Stimulated activated naive CD4-positive, alpha-beta T cell treated with Interleukin-2 at 50 U/mL for 16 hours (primary cell): ENCODE measurements at places on chromosomes 6 and 20.

DNA sequence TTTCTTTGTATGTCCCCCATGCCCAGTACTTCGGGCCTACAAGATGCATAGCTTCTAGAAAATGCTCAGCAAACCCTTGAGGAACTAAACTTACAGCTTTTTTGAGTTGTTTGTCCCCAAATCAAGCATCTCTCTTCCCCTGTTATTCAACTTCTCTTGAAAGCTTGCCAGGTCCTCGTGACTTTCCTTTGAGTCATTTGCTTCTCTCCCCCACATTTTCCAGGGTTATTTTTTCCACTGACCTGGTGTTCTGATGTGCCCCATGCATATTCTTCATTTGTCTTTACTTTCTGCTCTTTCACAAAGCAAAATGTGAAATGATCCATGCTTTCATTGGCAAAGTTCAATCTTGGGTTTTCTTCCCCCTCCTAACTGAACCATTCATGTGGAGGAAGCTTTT lies 204.8 kb downstream of the TFAP2A start:
- DNase-seq, result no peak

- DNase-seq, result no peak
These were observed 56.2 kb upstream of the UFL1 start for GRCh38 chr6:96465321-96465903.

DNA sequence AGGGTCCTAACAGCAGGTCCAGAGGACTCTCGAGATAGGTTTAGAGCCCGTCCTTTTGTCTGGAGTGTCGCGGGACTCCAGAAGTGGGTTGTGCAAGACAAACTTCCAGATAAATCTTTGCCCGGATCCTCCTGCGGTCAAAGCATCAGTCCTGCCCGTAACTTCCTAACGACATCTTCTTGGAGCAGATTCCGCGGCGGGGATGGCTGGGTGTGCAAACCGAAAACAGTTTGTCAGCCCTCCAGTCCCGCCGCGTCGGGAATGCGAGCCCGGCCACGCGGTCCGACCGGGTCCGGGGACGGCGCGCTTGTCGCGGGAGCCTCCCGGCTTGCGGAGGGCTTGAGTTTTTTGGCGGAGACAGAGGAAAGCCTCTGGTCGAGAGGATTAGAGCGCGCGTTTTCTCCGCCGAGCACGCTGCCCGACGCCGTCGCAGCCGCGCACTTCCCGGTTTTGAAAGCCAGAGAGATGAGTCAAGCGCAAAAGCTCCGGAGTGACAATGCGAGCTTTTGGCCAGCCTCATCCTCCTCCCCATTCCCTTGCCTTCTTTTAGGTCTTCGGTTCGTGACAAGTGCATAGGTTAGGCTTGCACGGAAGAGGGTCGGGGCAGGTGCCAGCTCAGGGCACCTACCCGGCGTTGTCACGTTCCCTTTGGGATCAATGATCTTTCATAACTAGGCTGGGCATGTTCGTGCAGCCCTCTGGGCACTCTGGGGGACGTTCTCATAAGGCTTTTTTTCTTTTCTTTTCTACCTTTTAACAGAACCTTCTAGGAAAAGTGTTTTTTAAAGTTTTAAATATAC lies 91.3 kb upstream of the PRDM1 start:
- DNase-seq, result peak; percentile 50

- DNase-seq, result no peak
These were observed 20.4 kb upstream of the ANKEF1 start for GRCh38 chr20:10014431-10014830.

DNA sequence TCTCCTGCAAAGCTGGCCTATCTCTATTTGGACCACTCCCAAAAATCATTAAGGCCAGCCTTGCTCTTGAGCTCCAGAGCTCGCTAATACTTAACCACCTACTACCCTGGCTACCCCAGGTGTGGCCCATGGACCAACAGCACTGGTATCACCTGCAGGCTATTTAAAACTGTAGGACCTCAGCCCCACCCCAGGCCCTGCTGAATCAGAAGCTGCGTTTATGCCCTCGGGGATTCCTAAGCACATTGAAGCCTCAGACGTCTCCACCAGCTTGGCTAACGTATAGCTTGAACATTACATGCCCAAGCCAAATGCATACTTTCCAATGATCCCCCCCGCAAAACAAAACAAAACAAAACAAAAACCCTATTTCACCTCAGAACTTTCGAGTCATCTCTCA lies 19.7 kb upstream of the SPAG4 start:
- DNase-seq, result no peak

GRCh38 chr6:32151863-32152768 lies at the start of gene PRRT1:
PRRT1 (minus strand) TSS chr6:32151939; CDS start chr6:32151827, 112 bp downstream.
- DNase-seq, result no peak

DNA sequence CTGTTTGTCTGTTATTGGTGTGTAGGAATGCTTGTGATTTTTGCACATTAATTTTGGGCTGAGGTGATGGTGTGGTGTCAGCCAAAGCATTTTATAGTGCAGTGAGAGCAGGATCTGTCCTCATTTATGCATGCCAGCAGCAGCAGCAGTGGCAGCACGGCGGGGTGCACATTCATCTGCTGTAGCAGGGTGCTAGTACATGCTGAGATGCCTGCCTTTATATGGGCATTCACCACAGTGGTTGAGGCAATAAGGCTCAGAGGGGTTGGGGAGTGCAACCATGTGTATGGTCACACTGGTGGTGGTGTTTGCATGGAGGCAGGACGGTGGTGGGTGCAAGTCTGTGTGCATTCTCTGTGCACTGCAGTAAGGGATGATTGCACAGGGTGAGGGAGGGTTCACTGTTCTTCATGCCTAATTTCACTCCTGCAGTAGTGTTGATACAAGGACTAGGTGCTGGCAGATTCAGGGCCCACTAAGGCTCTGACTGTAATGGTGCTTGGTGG lies 129.3 kb upstream of the SYNCRIP start:
- no peak for DNase-seq

DNA sequence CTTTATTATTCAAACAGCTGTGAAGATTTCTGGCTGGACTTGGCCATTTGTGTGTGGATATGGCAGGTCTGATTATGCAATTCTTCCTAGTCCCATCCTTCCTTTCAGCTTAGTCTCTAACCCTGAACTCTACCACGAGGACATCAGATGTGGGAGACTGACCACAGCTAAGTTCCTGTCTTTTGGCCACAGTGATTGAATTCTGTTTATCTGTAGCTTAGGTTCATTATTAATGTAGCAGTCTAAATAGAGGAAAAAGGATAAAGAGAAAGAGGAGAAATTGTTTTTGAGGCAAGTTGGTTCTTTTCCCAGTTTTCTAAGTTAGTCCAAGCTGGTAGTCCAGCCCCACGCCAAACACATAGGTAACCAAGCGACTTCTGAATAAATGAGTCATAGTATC lies 598.9 kb downstream of the RFPL4B start:
- no peak for DNase-seq

DNA sequence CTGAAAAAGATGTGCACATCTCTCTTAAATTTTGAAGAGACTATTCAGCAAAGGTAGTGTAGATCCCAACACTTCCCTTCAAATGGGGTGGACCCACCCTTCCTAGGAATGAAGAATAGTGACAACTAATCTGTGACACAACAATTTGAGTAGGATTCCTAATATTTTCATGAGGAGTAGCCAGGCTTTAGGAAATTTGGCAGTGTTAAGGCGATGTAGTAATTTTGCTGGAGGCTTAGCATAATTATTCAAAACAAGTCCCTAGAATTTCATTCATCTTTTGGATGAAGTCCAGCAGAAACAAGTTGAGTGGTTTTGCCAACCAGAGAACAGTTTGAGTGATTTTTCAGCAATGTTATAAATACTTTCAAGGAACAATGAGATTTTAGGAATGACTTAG lies 52.4 kb downstream of the ELOVL4 start:
- no peak for DNase-seq

GRCh38 chr6:121666814-121667213 lies 231.4 kb downstream of the GJA1 start:
- DNase-seq, result no peak

DNA sequence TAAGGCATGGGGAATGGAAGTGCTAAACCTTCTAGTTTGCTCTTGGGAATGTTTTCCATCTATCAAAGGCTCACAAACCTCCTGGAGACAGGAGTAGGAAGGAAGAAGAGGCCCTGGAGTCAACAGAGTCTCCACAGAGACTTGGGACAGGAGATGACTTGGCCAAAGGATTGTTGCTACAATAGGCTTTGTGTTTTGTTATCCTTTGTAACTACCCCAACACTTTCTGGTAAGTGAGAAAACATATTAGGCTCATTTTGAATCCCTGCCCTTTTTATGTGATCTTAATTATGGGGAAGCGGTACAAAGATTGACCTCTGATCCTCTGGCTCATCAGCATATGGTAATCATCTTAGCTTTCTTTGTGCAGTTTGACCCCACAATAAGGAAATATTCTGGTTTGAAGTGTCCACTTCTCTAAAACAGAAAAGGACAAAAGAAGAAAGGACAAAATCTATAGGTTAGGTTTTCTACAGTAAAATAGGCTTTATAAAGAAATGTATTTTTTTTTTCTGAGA lies 24.1 kb upstream of the GTF3C6 start:
- DNase-seq, result no peak

DNA sequence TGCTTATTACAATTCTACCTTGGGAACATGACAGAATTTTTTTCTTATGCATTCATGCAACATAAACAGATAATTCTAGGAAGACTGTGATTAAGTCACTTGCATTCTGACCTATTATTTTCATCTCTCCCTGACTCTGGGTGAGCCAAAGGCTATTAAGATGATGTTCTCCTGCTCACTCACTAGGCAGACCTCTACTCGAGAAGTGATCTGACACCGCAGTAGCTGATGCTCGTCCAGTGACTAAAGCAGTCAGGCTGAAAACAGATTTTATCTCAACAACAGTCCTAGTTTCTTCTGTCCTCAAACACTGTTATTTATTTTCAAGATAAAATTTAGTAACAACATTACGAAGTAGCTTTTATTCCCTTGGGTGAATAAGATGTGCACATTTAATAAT lies 17.3 kb downstream of the NAA20 start:
- no peak for DNase-seq

DNA sequence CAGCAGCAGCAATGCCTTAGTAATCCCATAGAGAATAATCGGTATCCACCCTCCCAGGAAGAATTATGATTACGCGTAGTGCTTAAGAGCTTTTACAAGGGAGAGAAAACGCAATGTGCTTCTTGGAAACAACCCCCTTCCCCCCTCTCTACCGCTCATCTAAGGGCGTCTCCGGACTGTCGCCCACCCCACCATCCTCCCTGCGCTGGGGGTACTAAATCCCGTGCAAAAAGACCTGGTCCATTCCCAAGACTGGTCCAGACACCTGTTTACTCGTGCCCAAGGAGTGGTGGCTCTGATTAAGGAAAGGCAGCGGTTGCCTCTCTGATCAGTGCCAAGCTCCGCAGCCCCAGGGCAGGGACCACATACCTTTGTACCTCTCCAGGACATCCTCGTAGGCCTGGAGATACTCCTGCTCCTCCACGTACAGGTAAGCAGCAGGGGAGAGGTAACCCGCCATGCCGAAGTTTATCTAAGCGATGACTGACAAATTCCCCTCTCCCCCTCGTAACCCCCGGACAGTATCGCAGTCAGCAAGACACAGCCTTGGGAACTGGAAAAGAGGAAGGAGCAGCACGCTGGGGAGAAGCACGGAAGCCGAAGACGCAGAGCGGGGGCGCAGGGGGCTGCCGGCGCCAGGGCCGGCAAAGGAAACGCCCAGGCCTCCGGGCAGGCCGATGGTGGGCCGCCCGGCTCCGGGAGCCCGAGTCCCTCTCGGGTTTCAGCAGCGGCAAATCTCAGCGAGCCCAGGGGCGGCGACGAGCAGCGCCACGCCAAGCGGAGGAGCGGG lies 112.0 kb upstream of the BEND6 start:
- no peak for DNase-seq

- DNase-seq, result no peak
These were observed 1.7 kb downstream of the ULBP1 start for GRCh38 chr6:149965194-149966020.

DNA sequence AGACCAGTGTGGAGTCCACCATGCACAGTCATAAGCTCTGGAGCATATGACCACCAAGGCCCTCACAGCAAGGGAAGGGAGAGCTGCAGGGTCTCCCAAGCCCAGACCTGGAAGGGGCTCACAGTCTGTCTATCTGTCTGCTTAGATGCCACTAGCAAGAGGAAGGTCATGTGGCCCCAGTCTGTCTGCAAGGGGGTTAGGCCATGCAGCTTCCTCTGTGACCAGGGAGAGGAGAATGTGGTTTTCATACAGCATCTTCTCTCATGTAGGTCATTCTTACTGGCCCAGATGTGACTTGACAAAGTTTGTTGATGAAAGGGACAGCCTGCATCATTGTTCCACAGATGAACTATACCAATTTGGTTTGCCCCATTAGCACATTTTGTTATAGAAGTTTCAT lies 260.8 kb downstream of the FARS2 start:
- DNase-seq, result no peak

- DNase-seq, result no peak
These were observed 169.1 kb downstream of the MYLK4 start for GRCh38 chr6:2581611-2582010.

DNA sequence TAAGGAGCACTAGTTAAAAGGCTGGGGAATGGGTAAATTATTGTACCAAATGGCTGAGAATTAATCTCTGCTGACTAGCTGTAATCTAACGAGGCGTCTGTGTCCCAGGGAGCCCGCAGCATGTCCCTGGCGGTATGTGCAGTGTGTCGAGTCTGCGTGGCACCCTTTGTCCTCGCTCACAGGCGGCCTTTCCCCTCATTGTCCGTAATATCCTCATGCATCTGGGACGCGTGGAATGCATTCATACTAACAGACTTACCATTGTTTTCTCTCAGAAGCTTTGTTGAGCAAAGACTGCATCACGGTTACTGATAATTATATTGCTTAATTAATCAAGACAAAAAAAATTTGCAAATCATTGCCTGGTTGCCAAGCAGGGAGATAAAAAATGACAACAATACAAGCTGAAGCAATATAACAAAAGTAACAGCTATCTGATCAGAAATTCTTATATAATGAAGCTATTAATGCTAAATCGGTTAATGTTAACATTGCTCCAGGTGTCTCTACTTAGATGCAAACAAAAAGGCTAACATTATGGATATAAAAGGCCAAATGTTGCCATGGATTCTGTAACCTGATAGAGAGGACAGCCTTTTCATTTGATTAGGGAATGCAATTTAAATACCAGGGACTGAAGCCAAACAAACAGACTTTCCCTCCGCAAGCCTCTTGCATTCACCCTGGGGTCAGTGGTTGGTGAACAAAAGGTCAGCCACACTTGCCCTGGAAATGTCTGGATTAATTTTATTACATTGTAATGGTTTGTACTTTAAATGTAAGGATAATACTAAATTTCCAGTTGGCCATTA lies 124.8 kb downstream of the INSM1 start:
- no peak for DNase-seq

DNA sequence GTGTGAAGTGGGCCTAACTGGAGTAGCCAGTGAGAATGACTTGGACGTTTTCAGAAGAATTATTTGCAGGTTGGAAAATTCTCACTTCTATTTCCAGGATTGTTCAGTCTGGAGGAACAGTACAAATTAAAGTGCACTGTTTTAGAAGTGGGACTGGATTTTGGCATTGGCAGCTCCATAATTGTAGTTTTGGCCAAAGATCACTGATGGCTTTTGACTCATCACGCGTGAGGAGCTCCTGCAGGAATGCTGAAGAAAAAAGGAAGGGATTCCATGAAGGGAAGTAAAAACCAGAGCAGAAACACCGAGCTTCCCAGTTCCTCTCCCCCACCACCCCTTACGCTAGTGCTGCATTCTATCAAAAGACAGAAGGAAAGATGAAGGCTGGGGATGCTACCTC lies 103.5 kb downstream of the JARID2 start:
- DNase-seq, result no peak
